ENCODE measurements at places on chromosomes 16 and 17.

DNA sequence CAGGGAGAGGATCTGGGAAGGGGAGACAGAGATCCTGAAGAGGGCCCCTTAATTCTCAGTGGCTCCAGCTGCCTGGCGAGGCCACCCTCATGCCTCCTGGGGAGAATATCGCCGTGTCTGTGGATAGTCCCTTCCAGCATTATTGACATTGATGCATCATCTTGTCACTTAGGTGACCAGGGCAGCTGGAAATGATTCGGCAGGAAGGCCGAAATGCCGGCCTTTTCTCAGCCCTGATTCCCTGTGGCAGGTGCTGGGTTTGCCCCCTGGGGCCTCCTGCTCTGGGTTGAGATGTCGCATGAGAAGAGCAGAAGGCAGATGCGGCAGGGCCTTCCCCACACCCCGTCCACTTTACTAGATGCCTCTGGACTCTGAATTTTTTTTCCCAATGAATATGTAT lies 89.5 kb downstream of the RAP1GAP2 start:
- no peak for DNase-seq

DNA sequence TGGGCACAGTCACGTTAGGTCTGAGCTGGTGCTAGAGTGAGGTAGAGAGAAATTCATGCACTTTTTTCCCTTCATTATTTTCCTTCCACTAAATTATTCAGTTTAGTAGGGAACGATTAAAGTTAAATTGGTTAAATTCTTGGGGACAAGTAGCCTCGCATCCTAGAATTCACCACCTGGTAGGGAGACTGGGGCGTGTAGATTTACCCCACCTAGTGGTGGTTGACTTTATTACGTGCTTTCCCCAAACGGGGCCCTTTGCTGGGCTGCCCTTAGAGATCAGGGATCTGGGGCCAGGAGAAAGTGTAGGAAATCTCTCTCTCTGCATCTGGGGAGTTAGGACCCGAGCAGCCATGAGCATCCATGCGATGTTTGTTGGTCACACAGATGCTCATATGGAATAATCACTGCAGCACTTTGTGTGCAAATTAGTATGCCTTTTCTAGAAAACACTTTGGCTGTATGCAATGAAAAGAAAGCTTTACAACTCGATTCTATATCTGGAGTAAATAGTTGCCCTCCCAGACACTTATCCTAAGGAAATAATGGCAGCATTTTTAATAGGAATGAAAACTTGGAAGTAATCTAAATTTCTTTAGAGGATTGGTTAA lies 107.0 kb downstream of the PLCG2 start:
- DNase-seq = no peak

DNA sequence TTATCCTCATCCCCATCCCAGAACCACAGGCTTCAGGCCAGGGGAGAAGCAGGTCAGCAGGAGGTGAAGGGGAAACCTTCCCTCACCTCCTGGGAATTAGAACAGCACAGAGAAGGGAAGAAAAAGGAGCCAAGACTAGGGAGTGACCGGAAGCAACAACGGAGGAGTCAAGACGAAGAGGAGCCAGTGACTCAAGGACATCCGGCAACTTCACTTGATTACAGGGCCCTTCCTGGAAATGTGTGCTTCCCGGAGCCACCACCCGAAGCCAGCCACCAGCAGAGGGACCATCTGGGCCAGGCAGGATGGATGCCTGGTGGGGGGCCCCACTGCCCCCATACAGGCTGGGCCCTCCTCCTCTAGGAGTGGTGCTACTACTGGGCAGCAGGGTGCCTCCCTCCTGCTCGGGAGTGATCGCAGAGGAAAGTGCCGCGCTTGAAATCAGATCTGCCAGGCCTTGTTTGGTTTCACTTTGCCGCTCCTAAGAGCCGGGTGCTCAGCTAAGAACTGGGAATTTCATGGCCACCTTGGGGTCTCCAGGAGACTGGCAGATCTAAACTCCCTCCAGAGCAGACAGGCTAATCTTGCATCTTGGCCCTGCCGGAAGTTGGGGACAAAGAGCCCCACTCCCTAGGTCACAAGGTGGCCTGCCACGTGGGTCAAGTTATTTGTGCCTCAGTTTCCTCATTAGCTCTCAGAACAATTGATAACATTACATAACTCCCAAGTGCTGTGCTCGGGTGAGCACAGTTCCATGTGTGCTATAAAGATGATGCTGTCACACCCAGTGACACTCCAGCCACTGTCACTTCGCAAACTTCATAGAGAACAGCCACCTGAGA lies 6.6 kb downstream of the CDC42EP4 start:
- DNase-seq = no peak

DNA sequence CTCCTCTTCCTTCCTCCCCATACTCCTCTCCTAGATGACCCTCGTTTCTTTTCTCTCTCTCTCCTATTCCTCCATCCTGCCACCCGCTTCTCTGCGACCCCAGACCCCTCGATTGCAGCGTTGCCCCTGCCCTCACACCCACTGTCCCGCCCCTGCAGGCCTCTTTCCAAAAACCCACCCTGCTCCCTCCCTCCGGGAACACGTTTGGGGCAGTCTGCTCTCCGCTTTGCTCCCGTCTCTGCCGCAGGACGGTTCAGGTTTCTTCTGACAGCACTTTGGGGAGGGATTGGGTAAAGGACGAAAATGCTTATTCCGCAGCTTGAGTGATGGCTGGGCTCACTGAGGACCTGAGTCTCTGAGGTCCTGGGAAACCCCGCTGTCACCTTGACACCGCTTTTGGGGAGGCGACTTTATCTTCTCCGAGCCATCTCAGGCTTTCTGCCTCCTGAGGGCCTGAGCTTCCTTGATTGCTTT lies 690 bp downstream of the NDE1 start:
- no peak for DNase-seq

GRCh38 chr17:1683459-1683858 lies 1.2 kb downstream of the PRPF8 start:
- no peak for DNase-seq

GRCh38 chr17:81648013-81648706 lies 8.2 kb downstream of the PDE6G start:
- no peak for DNase-seq

DNA sequence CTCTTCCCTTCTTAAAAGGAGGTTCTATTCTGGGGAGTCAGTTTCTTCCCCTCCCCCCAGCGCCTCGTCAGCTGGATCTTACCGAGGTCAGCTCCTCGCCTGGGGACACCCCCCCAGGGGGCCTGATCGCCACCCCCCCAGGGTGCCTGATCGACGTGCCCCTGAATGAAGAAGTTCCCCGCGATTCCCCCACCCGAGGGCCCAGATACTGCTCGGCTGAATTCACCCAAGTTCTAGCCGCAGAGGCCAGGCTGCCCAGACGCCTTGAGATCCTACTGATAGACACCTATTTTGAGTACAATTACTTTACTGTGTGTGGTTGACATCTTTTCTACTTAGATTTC lies 1.4 kb downstream of the RAB11FIP3 start:
- no peak for DNase-seq

DNA sequence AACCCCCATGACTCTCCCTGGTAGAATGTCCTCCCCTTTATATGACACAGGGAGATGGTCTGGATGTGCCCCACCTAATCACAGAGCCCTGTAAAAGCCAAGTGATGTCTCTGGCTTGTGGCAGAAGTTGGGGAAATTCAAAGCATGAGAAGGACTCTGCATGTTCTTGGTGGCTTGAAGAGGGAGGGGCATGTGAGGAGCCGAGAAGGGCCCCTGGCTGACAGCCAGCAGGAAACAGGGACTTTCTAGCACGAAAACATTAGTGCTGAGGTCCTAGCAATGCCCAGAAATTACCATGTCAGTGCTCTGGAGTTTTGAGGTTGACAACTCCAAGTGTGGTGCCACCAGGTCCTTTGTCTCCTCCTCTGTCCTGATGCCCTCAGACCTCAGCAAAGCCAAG lies 75.9 kb downstream of the USP22 start:
- DNase-seq = no peak

GRCh38 chr17:81035521-81036196 lies 708 bp downstream of the BAIAP2 start:
- DNase-seq = no peak

DNA sequence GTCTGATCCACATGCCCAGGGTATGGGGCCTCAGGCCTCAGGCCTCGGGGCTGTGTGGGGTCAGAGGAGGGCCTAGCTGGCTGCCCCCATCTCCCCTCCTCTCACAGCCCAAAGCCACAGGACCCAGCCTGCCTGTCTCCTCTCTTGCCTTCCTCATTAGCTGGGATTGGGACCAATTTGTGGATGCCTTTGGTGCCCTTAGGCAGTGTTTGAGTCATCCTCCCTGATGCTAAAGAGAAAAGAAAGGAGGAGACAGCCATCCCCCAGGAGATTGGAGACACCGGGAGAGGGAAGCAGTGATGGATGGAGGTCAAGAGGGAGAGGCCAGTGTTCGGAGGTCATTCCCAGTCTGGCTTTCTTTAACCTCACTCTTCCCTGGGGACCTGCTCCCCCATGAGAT lies 23.3 kb upstream of the NOG start:
- no peak for DNase-seq

- DNase-seq = peak; percentile 49
Observed at GRCh38 chr16:28192806-28193529, 18.8 kb downstream of the XPO6 start.

- DNase-seq = no peak
Observed at GRCh38 chr17:77544347-77545110, 403.8 kb downstream of the SEC14L1 start.

DNA sequence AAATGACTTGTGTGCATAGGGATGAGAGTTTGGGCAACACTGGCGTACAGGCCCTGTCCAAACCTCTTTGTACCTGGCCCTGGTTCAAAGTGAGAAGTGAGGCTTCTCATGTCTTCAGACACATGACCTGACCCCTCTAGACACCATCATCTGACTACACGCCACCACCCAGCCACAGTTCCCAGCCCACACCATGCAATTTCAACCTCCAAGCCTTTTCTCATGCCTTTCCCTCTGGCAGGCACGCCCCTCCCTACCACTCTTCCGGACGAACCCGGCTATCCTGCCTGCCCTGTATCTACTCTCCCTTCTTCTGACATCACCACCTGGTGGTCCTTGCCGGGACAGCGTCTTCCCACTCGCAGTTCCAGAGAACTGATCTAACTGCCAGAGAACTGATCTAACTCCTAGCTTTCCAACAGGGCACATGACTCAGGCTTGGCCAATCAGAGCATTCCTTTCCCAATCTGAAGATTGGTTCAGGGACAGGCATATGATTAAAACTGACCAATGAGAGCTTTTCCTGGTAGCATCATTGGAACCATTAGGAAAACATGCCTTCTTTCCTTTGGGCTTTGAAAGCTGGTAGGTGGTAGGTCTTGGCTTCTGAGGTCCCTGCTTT lies 27.1 kb upstream of the IL21R start:
- DNase-seq = no peak

- peak; percentile 17 for DNase-seq
Observed at GRCh38 chr16:70418274-70418992, 20.5 kb downstream of the ST3GAL2 start.

DNA sequence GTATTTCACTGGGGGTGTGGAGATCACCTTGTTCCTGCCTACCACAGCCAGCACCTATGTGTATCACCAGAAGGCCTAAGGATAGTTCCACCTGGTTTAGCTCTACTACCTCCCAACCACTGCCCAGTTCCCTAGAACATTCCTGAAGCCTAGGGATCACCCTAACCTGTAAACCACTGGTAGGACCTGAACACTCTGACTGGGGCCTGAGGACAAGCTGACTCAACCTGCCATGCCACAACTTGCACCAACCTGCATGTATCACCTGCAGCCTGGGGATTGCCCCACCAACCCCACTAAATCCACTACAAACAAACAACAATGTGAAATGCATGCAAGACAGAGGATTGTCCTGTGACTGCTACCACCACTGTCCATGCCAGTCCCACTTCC lies 128.1 kb downstream of the KIF2B start:
- no peak for DNase-seq

DNA sequence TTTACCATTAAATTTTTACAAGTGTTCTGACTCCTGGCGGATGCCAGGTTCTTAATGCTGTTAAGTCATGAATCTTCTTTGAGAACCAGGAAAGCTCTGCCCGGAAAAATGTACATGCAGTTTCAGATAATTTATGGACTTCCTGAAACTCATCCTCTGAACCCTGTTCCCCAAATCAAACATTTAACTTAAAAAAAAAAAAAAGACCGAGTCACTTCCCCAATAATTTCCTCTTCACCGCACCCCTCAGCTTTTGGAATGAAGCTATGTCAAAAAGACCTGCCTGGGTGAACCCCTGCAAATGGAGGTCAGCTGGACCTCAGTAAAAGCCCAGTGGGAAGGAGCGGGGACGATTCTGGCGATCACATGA lies 15.0 kb downstream of the ZNF232 start:
- no peak for DNase-seq

- no peak for DNase-seq
Observed at GRCh38 chr17:17554266-17554665, 37.2 kb downstream of the PEMT start.

- DNase-seq = no peak
Observed at GRCh38 chr16:88923926-88924833, 52.8 kb downstream of the CBFA2T3 start.

GRCh38 chr16:35365675-35366074 lies 1906.3 kb downstream of the TP53TG3F start:
- no peak for DNase-seq

Data from activated naive CD8-positive, alpha-beta T cell treated with anti-CD3 and anti-CD28 coated beads, Interleukin-2, amount 50 U/mL, for 16 hours (primary cell).